ENCODE measurements at places on chromosomes 4 and X. TPM values are rescaled to one million over a fixed set of nuclear protein-coding genes. Genes with fewer than 3 reads are reported as not detected.

GRCh38 chrX:54482839-54483593 is 13.0 kb downstream of the FGD1 start:
- H3K27ac ChIP-seq, result no peak overlapping the region
- no peaks in the 10 kb centered on the region for H3K4me1 ChIP-seq
- no peak for DNase-seq
- H3K36me3 ChIP-seq, result no peaks in the 10 kb centered on the region
- H3K27me3 ChIP-seq, result no peaks in the 10 kb centered on the region
- no peak overlapping the region for H3K4me3 ChIP-seq

Gene RASGEF1B
- total RNA-seq, result 0.55 TPM

Gene SOWAHB
- not detected for total RNA-seq

Gene USP51
- total RNA-seq, result 2.9 TPM

GRCh38 chrX:25151749-25152148 is 136.0 kb upstream of the ARX start:
- no peaks in the 10 kb centered on the region for H3K4me1 ChIP-seq
- H3K27ac ChIP-seq, result no peak overlapping the region
- peaks cover 2% of the 10 kb centered on the region for H3K27me3 ChIP-seq
- H3K36me3 ChIP-seq, result no peaks in the 10 kb centered on the region
- no peak overlapping the region for H3K4me3 ChIP-seq

Gene EMCN
- total RNA-seq, result not detected

Gene SMIM10
- total RNA-seq, result 1.8 TPM

- no peak overlapping the region for H3K27ac ChIP-seq
- peaks cover 9% of the 10 kb centered on the region for H3K4me1 ChIP-seq
- DNase-seq, result no peak
These were observed 188.4 kb downstream of the UNC5C start for GRCh38 chr4:95360256-95360903.
